Mucosa of gallbladder (tissue), 1 donor: ENCODE measurements at places on chromosomes 12 and 14.

DNA sequence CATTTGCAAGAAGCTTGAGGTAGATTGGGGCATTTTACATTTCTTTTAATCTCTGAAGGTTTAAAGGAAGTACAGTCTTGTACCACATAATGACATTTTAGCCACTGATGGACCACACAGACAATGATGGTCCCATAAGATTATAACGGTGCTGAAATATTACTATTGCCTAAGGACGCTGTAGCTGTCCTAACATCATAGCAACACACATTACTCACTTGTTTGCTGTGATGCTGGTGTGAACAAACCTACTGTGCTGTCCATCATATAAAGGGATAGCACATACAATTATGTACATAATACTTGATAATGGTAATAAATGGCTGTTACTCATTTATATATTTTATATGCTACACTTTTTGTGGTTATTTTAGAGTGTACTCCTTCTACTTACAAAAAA, 127.1 kb upstream of the CPNE8 start:
- DNase-seq = no peak

GRCh38 chr12:22729957-22730443, 105.0 kb downstream of the ETNK1 start:
- DNase-seq = no peak

DNA sequence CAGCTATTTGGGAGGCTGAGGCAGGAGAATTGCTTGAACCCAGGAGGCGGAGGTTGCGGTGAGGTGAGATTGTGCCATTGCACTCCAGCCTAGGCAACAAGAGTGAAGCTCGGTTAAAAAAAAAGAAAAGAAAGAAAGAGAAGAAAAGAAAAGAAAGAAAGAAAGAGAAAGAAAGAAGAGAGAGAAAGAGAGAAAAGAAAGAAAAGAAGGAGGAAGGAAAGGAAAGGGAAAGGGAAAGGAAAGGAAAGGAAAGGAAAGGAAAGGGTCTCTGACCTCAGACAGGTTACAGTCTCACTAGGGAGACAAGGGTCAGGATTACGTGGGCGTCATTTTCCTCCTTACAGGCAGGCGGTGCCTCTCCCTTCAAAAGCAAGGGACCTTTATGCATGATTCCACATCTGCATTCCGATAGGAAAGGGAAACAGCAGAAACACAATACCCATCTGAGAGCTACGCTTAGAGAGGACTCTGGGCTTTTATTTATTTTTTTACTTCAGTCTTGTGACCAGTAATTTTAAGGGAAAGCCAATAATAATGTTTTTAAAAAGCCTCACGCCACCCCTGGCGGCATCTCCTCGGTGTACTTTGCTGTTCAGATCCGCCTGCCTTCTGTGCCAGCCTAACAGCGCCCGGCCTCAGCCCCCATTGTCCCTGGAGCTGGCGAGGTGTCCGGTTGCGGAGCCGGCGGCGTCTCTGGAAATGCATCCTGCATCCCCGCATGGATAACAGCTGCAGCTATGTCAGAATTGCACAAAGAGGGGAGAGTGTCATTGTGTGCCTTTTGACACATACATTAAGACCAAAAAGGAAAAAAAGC, 945 bp upstream of the HIP1R start:
- no peak for DNase-seq

DNA sequence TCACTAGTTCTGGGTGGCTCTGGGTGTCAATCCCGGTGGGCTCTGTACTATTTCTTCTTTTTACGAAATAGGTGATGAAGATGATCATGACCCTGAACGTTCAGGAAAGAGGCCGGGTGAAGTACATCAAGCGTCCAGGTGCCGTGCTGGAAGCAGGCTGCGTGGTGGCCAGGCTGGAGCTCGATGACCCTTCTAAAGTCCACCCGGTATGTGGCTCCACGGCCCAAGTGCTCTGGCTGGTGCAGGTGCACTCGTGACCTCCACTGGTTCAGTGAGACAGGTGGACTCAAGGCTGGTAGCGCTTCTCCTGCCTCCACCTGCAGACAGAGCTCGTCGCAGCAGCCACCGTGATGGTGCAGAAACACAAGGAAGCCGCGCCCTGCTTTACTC, 85.1 kb downstream of the ACACB start:
- DNase-seq = no peak

GRCh38 chr14:59325906-59326305, 137.4 kb downstream of the DAAM1 start:
- DNase-seq = no peak

- DNase-seq = no peak
These were observed 40.9 kb upstream of the PLEKHA5 start for GRCh38 chr12:19088606-19089005.

DNA sequence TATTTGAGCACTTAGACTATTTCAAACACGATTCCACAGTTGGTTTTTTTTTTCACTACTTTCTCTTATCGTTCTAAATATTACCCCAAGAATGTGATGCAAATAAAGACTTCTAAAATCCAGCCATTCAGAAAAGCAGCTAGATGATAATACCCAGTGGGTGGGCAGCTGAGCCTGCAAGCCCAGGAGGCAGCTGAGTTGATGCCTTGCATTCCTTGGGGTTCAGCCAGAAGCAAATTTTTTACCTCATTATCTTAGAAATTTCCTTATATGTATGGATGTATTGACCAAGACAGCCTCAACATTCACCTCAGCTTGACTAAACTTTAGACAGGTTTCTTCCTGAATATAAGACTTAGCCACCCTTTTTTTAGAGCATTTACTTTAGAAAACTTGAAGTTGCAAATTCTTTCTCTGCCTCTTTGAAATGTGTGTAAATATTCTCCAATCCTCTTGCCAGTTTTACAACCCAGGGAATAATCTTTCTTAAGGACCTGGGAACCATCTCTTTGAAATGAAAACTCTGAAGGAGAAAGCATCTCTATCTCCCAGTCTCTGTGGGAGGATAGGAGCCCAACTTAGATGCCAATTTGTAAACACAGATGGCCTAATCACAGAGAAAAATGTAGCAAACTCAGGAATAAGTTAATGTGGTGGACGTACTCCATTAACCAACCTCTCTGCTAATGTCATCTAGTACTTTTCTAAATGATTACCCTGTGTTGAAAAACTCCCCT, 52.2 kb upstream of the ANP32D start:
- DNase-seq = no peak

- no peak for DNase-seq
These were observed 56.0 kb downstream of the PLCZ1 start for GRCh38 chr12:18681818-18682217.

GRCh38 chr14:100072783-100073346, 7.6 kb downstream of the EVL start:
- DNase-seq = peak; percentile 42
